Gastrocnemius medialis (tissue), 4 donors: ENCODE measurements at places on chromosomes 5 and 9. TPM values are rescaled to one million over a fixed set of nuclear protein-coding genes. Genes with fewer than 3 reads are reported as not detected.
A peak's percentile ranks its signal among the peaks of the same experiment; 100 is the strongest.

- no peaks in the 10 kb centered on the region for H3K4me1 ChIP-seq
- H3K4me3 ChIP-seq, result no peak overlapping the region
- H3K27ac ChIP-seq, result no peak overlapping the region
- DNase-seq, result no peak
- no peaks in the 10 kb centered on the region for H3K36me3 ChIP-seq
- no peaks in the 10 kb centered on the region for H3K27me3 ChIP-seq
Observed at GRCh38 chr5:9820691-9821449, 190.7 kb upstream of the TAS2R1 start.

Gene FRRS1L
- not detected for total RNA-seq

Gene LCNL1
- total RNA-seq, result 0.10 TPM

- H3K36me3 ChIP-seq, result peaks cover 24% of the 10 kb centered on the region
- H3K27ac ChIP-seq, result no peak overlapping the region
- H3K4me3 ChIP-seq, result no peak overlapping the region
- H3K27me3 ChIP-seq, result no peaks in the 10 kb centered on the region
- DNase-seq, result no peak
- no peaks in the 10 kb centered on the region for H3K4me1 ChIP-seq
Observed at GRCh38 chr5:88203981-88204750, 64.5 kb downstream of the TMEM161B start.

Gene SEC61B
- total RNA-seq, result 29.2 TPM

DNA sequence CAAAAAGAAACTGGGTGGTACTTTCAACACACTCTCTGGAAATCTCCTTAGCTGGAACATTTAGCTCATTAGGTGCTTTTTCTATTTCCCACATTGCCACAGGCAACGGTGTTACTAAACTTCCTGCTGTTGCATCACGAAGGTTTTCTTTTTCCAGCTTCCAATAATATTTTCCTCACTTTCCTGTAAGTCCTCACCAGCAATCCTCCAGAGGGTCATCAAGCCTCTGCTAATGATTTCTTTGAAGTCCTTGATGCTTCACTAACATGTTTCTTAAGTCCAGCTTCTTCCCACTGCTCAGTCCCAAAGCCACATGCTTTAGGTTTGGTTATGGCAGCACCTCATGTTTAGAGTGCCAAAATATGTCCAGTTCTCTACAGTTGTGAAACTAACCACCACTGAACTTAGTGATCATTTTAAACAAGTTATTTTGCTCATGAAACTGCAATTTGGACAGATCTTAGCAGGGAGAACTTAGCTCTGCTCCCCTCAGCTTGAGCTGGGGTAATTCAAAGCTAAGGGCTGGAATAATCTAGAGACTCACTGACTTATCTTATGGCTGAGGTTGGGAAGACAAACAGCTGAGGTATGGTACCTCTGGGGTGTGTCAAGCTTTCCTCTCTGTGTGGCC, 39.9 kb upstream of the RETREG1 start:
- no peak overlapping the region for H3K4me3 ChIP-seq
- H3K36me3 ChIP-seq, result no peaks in the 10 kb centered on the region

GRCh38 chr5:167245868-167246267, 1045.6 kb upstream of the WWC1 start:
- H3K36me3 ChIP-seq, result no peaks in the 10 kb centered on the region
- no peak overlapping the region for H3K4me3 ChIP-seq
- H3K27me3 ChIP-seq, result no peaks in the 10 kb centered on the region
- DNase-seq, result no peak

- H3K4me1 ChIP-seq, result no peaks in the 10 kb centered on the region
- no peak for DNase-seq
- H3K36me3 ChIP-seq, result no peaks in the 10 kb centered on the region
- H3K27ac ChIP-seq, result no peak overlapping the region
- peaks cover 39% of the 10 kb centered on the region for H3K27me3 ChIP-seq
Observed at GRCh38 chr9:126642839-126643238, 29.1 kb downstream of the LMX1B start.

Gene OR1J2
- total RNA-seq, result not detected

GRCh38 chr5:61332851-61333320, 828 bp downstream of the ZSWIM6 start:
- peaks cover 14% of the 10 kb centered on the region for H3K4me1 ChIP-seq
- H3K27me3 ChIP-seq, result no peaks in the 10 kb centered on the region
- H3K36me3 ChIP-seq, result no peaks in the 10 kb centered on the region
- H3K4me3 ChIP-seq, result peak overlapping the region; percentile 85

DNA sequence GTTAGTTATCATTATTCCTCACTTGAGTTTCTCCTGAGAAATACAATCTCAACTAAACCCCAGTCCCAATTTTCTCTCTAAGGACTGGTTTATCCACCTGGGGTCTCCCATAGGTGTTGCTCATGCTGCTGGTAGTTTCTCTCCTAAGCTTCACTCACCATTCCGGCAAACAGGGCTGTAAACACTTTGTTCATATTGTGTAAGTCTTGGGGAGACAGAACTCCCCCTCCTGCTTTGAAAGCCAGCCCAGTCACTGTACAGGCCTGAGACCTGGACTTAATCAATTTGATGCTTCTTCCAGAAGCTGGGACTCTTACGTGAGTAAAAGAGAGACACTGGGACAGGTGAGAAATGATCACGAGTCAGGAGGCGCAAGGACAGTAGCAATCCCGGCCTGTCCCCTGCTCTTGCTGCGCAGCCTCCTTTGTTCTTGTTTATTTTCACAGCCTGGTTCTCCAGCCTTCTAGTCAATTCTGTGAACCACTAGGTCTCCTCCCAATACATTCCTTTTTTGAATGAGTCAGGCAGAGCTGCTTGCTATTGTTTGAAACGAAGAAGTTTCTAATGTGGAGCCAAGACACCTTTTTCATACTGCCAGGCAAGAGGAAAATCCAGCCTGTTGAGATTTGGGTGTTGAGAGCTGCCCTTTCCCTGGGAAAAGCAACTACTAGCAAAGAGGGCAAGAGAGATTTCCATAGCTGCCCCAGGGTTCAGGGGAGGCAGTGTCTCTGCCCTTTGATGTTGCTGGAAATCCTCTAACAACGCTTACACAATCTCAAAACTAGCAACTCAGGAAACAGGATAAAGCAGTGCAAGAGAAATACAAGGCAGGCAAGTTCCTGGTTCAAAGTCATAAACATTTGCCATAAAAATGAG, 9.2 kb upstream of the SHROOM1 start:
- no peaks in the 10 kb centered on the region for H3K36me3 ChIP-seq
- DNase-seq, result no peak
- H3K27ac ChIP-seq, result peak overlapping the region; percentile 33
- no peak overlapping the region for H3K4me3 ChIP-seq

- H3K27ac ChIP-seq, result no peak overlapping the region
- H3K36me3 ChIP-seq, result no peaks in the 10 kb centered on the region
- H3K4me1 ChIP-seq, result no peaks in the 10 kb centered on the region
- DNase-seq, result no peak
Observed at GRCh38 chr5:86679529-86679928, 61.8 kb downstream of the COX7C start.

DNA sequence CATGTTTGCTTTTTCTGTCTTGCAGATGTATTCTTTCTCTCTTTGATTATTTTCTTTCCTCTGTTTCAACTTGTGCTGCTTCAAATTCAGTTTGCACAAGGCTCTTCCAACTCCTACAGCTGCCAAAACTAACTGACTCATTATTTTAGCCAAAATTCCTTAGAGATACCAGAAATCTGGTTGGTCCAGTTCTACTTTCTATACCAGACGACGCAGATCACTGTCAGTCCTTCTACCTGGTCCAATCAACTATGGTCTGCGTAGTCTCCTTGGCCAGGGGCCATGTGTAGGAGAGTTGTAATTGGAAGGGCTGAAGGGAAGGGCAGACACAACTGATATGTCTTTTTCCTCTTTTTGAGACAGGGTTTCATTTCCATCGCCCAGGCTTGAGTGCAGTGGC, 51.9 kb upstream of the JAK2 start:
- H3K4me1 ChIP-seq, result peaks cover 39% of the 10 kb centered on the region
- no peak overlapping the region for H3K27ac ChIP-seq
- H3K36me3 ChIP-seq, result no peaks in the 10 kb centered on the region
- no peak overlapping the region for H3K4me3 ChIP-seq
- DNase-seq, result no peak
- H3K27me3 ChIP-seq, result no peaks in the 10 kb centered on the region

DNA sequence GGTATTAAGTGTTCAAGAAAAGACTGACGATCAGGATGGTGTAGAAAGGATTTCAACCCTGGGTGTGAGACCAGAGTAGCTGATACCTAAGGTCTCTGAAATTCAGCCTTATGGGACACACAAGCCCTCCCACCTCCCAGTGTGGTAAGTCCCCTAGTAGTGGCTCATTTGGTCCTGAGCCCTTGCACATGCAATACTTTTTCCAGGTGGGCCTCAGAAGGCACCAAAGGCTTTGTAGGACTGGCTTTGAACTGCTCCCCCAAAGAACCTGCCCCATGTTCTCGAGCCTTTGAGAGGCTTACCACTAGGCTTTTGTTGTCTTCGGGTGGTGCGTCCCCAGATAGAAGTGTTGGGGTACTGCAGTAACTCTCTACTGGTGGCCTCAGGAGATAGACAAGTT, 803 bp downstream of the GARIN3 start:
- H3K36me3 ChIP-seq, result no peaks in the 10 kb centered on the region
- no peaks in the 10 kb centered on the region for H3K4me1 ChIP-seq
- no peak overlapping the region for H3K4me3 ChIP-seq
- no peak overlapping the region for H3K27ac ChIP-seq

DNA sequence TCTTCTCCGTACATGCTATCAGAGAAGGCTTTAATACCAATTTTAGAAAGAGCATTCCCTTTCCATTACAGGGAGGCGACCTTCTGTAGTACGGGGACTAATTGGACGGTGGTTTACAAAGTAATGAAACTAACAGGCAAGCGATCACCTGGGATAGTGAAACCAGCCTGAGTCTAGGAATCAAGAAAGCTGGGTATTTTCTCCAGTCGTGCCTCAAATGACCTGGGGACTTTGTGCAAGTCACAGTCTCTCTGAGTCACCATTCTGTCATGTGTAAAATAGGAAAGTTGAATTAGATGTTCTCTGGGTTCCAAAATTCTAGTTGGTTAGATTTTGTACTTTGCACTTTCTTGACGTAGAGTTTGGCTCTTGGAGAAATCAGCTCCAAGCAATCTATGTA, 22.7 kb upstream of the SSBP2 start:
- no peaks in the 10 kb centered on the region for H3K36me3 ChIP-seq
- H3K27me3 ChIP-seq, result no peaks in the 10 kb centered on the region
- no peak for DNase-seq
- H3K27ac ChIP-seq, result peak overlapping the region; percentile 62
- no peak overlapping the region for H3K4me3 ChIP-seq

Gene TRIP13
- total RNA-seq, result 0.44 TPM

- H3K4me3 ChIP-seq, result no peak overlapping the region
- no peak overlapping the region for H3K27ac ChIP-seq
- no peak for DNase-seq
- no peaks in the 10 kb centered on the region for H3K27me3 ChIP-seq
- peaks cover 19% of the 10 kb centered on the region for H3K36me3 ChIP-seq
- no peaks in the 10 kb centered on the region for H3K4me1 ChIP-seq
Observed at GRCh38 chr9:20995616-20996015, 35.8 kb downstream of the HACD4 start.

- no peak for DNase-seq
- no peaks in the 10 kb centered on the region for H3K27me3 ChIP-seq
- no peaks in the 10 kb centered on the region for H3K4me1 ChIP-seq
- H3K36me3 ChIP-seq, result no peaks in the 10 kb centered on the region
- no peak overlapping the region for H3K27ac ChIP-seq
Observed at GRCh38 chr9:120730654-120731514, 16.6 kb upstream of the MEGF9 start.

Gene S100Z
- not detected for total RNA-seq

Gene ROR2
- total RNA-seq, result 0.76 TPM

DNA sequence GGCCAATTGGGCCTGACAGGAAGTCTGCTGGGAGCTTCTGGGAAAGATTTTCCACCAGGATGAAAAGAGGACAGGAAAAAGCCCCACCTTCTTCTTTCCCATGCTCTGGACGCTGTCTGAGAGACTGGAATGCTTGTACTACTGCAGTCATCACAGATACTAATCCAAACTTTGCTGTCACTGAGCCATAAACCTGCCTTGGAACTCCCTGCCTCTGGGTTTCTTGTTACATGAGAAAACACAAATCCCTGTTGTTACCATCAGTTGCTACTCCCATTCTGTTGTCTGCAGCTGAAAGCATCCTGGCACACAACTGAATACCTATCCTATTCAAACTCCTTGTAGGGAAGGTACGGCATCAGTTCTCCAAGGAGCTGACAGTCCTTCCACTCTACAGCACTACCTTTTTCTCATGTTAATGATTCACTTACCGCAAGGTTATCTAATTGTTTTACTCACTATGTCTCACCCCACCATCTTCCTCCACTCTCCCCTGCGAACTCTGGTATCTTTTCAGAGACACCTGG, 167.5 kb downstream of the CDK5RAP2 start:
- H3K4me3 ChIP-seq, result no peak overlapping the region
- H3K4me1 ChIP-seq, result peaks cover 20% of the 10 kb centered on the region
- H3K27me3 ChIP-seq, result no peaks in the 10 kb centered on the region

DNA sequence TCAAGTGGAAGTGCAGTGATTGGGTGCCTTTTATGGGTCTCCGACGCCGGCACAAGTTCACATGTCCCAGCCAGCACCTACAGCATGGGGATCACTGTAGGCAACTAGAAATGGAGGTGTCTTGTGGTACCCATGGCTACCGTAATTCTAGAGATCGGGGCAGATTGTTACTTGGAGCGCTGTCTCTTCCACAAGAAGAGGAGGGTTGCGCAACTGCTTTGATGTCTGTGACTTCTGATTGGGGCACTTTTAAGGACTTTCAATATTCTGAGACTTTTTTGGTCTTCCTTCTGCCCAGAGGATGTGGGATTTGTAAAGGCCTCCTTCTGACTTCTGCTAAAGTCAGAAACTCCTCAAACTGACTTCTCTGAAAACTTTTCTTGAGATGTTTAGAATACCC, 41.9 kb downstream of the GLRX start:
- no peaks in the 10 kb centered on the region for H3K27me3 ChIP-seq
- H3K36me3 ChIP-seq, result peaks cover 5% of the 10 kb centered on the region
- no peak for DNase-seq
- no peak overlapping the region for H3K4me3 ChIP-seq
- peak overlapping the region; percentile 85 for H3K27ac ChIP-seq

Gene MPDZ
- 17.9 TPM for total RNA-seq

DNA sequence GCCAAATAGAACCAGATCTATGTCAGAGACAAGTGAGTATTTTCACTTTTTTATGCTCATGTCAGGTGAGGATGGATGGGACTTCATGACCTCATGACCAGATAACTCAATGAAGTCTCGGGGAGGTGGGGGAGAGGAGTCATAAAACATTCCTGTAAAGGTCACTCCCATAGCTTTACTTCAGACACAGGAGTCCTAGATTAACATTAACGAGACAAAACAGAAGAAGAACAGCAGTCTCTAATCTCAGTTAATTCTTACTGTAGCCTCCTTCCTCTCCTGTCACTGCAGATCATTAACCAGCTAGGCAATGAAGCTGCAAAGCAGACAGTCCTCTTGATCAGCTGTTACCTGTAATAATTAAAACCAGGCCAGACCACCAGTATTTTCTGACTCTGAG, 11.2 kb downstream of the CRHBP start:
- H3K27me3 ChIP-seq, result no peaks in the 10 kb centered on the region
- no peak for DNase-seq
- no peaks in the 10 kb centered on the region for H3K4me1 ChIP-seq
- H3K36me3 ChIP-seq, result no peaks in the 10 kb centered on the region

DNA sequence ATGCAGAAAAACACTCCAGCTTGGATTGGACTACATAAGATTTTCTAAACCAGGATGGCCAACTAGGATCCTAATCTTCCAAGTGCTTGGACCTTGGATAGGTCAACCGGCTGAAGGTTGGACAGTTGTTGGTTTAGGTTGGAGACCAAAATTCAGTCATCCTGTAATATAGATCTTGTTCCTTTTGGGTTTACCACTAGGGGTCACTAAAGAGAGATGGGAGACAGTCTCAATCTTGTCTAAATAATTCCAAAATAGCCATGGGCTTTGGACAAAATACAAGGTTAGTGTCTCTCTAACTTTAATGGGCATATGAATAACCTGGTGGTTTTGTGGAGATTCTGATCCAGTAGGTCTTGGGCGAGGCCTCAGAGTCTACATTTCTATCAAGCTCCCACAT, 148.7 kb upstream of the ERCC6L2 start:
- no peaks in the 10 kb centered on the region for H3K27me3 ChIP-seq
- no peak overlapping the region for H3K4me3 ChIP-seq
- no peaks in the 10 kb centered on the region for H3K4me1 ChIP-seq
- H3K27ac ChIP-seq, result no peak overlapping the region
